NCI-H1092 treated with DMSO at 0.1 percent for 48 hours (cell line): ENCODE measurements at places on chromosomes 16 and 17.

DNA sequence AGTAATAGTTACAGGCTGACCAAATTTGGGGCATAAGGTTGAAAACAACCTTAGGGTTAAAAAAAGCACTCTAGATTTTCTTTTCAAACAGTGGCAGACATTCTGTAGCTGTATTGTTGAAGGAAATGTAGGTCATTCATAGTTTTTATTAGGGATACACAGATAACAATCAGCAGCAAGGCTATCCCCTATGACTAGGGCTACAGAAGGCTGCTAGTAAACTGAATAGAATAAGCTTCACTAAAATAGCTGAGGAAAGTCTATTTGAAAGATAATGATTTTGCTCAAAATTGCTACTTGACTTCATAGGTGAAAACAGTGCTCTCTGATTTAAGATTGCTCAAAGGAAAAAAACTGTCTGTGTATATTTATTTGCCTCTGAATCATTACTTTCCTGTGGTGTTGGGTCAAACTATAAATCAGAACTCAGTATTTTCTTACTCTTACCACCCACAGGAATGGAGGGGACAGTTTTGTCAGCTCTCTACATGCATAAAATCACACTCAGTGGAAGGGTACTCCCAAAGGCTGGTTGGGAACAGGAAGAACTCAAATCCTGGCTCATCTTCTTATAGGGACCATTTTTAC lies 24.8 kb downstream of the RPGRIP1L start:
- DNase-seq = no peak

- DNase-seq = no peak
These were observed 1.1 kb upstream of the HAPSTR1 start for GRCh38 chr16:9090101-9090959.

DNA sequence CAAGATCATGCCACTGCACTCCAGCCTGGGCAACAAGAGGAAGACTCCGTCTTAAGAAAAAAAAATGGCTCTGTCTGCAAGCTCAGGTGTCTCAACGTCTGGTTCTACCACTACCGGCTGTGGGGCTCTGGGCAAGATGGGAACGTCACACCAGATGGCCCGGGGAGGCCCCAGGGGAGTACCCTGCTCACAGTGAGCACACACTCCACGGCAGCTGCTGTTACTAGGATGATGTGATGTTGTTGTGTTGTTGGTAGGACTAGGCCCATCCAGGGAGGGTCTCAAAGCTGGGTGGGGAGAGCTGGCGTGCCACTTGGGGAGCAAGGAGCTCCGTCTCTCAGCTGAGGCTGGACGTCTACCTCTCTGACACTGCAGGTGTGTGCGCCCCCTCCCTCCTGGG lies 9.4 kb upstream of the NPTX1 start:
- peak; percentile 39 for DNase-seq

GRCh38 chr17:38544839-38545209 lies 60.9 kb downstream of the SRCIN1 start:
- no peak for DNase-seq

DNA sequence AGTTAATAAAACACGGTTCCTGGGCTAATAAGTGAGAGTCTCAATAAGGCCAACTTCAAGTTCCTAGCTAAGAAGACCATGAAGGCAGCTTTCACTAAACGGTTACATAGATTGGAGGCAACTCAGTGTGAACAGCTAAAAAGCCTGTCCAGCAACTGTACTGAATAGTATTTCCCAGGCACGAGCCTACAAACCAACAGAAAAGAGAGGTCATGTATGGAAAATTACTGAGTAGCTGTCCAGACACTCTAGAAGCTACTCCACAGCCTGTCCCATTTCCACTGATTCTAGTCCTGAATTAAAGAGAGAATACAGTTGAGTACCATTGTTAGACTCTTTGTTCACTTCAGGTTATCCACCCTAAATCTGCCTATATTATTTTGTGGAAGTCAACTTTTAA lies 36.5 kb upstream of the C17orf78 start:
- DNase-seq = no peak

- DNase-seq = peak; percentile 76
These were observed 173.3 kb upstream of the CACNG5 start for GRCh38 chr17:66661411-66662256.

GRCh38 chr16:75304521-75305363 lies 53.3 kb upstream of the BCAR1 start:
- DNase-seq = no peak

DNA sequence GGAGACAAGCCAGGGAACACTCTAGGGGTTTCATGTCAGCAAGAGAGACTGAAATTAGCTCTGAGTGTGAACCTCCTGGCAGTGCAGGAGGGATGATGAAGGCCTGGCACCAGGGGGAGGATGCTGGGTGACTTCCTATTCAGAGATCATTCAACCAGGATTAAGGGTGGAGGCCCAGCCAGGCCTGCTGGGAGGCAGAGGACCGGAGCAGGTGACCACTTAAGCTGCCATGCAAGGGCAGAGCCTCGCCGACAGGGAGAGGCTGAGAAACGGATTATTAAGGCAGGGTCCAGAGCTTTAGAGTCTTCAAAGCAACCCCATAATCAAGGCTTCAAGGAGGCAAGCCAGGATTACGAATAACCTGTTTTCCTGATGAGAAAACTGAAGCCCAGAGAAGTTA lies 10.6 kb upstream of the SRCIN1 start:
- no peak for DNase-seq
